ENCODE measurements at places on chromosomes 2 and 18. TPM values are rescaled to one million over a fixed set of nuclear protein-coding genes. Genes with fewer than 3 reads are reported as not detected.
A peak's percentile ranks its signal among the peaks of the same experiment; 100 is the strongest.

Gene B4GALT6
- total RNA-seq = 11.7 TPM

Gene SGPP2
- 1.8 TPM for total RNA-seq

Gene SERPINB7
- total RNA-seq = not detected

Gene MARCHF4
- total RNA-seq = 0.14 TPM

Gene ZNF396
- 1.7 TPM for total RNA-seq

Gene CWC22
- total RNA-seq = 15.6 TPM

- DNase-seq = no peak
Measured at GRCh38 chr18:75249175-75249518, 38.5 kb downstream of the TSHZ1 start.

DNA sequence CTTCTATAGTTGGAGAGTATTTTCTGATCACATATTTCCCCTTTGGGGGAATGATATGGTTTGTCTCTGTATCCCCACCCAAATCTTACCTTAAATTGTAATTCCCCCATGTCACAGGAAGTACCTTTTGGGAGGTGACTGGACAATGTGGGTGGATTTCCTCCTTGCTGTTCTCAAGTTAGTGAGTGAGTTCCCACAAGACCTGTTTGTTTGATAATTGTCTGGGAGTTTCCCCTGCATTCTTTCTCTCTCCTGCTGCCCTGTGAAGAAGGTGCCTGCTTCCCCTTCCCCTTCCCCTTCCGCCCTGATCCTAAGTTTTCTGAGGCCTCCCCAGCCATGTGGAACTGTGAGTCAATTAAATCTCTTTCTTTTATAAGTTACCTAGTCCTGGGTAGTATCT lies 222.7 kb upstream of the SLC39A10 start:
- no peak for DNase-seq

- no peak for DNase-seq
Measured at GRCh38 chr2:219636144-219636915, 8.9 kb downstream of the SLC4A3 start.

DNA sequence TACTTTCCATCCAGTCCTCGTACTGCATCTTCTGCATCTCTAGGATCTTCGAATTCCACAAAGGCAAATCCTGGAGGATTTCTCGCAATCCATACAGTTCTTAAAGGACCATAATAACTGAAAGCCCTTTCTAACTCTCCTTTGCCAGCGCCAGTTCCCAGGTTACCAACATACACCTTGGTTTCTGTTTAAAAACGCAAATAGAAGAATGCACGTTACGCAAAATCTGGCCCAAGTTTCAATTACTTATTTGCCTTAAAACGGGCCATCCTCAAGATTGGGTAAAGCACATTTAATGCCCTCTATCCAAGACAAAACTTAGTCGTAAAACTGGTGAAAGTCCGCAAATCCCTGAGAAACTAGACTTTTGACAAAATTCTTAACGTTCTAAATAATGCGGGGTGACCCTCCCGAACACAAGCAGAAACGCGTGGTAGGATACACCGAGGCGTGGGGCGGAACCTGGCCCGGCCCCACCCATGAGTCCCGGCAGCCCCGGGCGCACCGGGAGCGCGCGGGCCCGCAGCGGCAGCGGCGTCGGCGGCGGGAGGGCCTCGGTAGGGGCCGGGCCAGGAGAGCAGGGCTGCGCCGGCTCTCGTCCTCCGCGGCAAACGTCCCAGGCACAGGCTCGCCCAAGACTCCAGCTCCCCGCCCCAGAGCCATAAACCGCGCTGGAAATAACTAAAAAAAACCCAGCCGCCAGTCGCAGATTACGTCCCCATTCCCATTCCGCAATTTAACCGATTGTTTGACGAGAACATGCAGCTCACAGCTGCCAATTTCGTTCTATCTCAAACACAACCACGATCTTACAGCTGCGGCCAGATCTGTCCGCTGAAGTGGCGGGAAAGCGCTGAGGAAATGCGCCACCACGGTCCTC lies 910 bp downstream of the SRSF7 start:
- DNase-seq = peak; percentile 57

DNA sequence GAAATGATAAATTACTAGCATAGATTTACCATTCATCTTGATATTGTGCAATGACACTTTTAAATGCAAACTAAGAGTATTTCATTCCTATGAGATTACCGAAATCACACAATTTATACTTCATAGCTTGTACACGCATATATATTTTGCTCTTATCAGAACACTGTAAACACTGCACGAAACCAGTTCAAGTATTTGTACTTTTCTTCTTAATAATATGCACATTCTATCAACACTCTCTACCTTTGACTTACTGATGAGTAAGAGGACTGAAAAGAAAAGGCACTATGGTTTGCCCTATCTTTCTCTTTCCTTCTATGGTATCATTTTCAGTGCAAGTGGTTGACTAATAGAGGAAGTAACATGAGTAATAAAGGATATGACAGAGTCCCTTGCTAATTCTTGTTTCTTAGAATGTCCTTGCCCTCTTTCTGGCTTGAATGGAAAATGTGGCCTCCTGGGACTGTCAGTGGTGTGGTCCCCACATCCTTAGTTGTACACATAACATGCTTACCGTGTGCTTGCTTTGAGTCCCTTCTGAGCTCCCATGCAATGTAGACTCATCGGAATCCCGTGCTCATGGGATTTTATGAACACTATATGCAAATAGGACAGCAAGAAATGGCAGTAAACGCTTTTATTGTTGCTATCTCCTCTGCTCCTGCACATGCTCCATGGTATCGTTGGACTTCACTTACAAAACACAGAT lies 363.5 kb upstream of the TNP1 start:
- no peak for DNase-seq

DNA sequence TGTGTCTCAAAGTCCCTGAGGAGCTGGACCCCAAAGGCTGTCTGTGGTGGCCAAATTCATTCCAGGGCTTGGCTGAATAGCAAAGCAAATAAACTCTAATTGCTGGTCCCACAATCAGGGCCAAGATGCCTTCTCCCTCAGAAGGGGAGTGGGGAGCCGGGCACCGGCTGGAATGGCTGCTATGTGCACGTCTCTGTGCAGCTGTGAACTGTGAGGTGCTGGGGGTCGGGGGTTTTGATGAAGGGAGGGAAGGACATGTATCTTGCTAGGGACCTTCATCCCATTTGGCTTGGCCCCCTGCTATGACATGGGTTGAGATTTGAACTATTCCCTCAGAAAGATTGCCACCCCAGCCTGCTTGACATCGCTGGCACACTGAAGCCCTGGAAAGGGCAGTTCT lies 60.4 kb downstream of the CIB4 start:
- DNase-seq = no peak

- DNase-seq = no peak
Measured at GRCh38 chr18:75489493-75490190, 62.1 kb upstream of the SMIM21 start.

Measured in right cardiac atrium (tissue), 5 donors.